ENCODE measurements at places on chromosomes 4 and X. TPM values are rescaled to one million over a fixed set of nuclear protein-coding genes. Genes with fewer than 3 reads are reported as not detected.

CLIC2 gene
- total RNA-seq, result 5.4 TPM

GRCh38 chr4:13706716-13707115, 79.2 kb upstream of the BOD1L1 start:
- H3K4me1 ChIP-seq, result peaks cover 11% of the 10 kb centered on the region
- no peaks in the 10 kb centered on the region for H3K27me3 ChIP-seq
- peak overlapping the region; percentile 58 for H3K27ac ChIP-seq
- no peak for DNase-seq
- H3K4me3 ChIP-seq, result no peak overlapping the region
- H3K36me3 ChIP-seq, result no peaks in the 10 kb centered on the region

DNA sequence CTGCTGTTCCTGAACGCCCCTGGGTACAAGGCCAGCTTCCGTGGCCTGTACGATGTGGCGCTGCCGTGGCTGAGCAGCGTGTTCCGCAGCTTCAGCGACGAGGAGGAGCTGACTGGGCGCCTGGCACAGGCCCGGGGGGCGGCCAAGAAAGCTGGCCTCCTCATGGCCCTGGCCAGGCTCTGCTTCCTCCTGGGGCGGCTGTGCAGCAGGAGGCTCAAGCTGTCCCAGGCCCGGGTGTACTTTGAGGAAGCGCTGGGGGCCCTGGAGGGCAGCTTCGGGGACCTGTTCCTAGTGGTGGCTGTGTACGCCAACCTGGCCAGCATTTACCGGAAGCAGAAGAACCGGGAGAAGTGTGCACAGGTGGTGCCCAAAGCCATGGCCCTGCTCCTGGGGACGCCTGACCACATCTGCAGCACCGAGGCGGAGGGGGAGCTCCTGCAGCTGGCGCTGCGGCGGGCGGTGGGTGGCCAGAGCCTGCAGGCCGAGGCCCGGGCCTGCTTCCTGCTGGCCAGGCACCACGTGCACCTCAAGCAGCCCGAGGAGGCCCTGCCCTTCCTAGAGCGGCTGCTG, 28.2 kb downstream of the SH3TC1 start:
- H3K4me1 ChIP-seq, result peaks cover 26% of the 10 kb centered on the region
- H3K4me3 ChIP-seq, result no peak overlapping the region
- H3K36me3 ChIP-seq, result peaks cover 16% of the 10 kb centered on the region
- no peaks in the 10 kb centered on the region for H3K27me3 ChIP-seq
- no peak overlapping the region for H3K27ac ChIP-seq

GRCh38 chr4:63460075-63460474, 949.2 kb downstream of the TECRL start:
- H3K4me3 ChIP-seq, result no peak overlapping the region
- H3K27me3 ChIP-seq, result no peaks in the 10 kb centered on the region
- no peak for DNase-seq
- H3K4me1 ChIP-seq, result no peaks in the 10 kb centered on the region
- H3K36me3 ChIP-seq, result no peaks in the 10 kb centered on the region

HEPH gene
- 2.3 TPM for total RNA-seq

CT45A2 gene
- total RNA-seq, result not detected

DNA sequence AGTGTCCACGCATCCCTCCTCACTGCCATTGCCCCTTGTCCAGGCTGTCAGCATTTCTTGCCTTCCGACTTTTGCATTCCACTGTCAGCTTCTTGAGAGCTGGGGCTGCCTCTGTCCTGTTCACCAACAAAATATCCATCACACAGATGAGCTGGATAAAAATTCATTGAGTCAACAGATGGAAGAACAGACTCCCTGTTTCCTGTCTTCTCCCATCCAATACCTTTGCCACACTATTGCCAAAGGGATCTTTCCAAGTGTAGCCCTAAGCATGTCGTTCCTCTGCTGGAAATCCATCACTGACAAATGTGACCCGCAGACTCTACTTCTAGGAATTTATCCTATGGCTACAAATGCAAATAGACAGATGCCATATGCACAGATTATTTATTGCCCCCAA, 78.0 kb upstream of the PJA1 start:
- H3K27me3 ChIP-seq, result no peaks in the 10 kb centered on the region
- no peak overlapping the region for H3K4me3 ChIP-seq
- no peaks in the 10 kb centered on the region for H3K36me3 ChIP-seq

GRCh38 chr4:123345935-123346300, 50.7 kb upstream of the SPRY1 start:
- no peaks in the 10 kb centered on the region for H3K27me3 ChIP-seq
- H3K36me3 ChIP-seq, result no peaks in the 10 kb centered on the region

GRCh38 chrX:149473966-149474365, 31.1 kb downstream of the IDS start:
- H3K27ac ChIP-seq, result no peak overlapping the region
- DNase-seq, result no peak
- H3K36me3 ChIP-seq, result no peaks in the 10 kb centered on the region
- H3K27me3 ChIP-seq, result no peaks in the 10 kb centered on the region
- H3K4me3 ChIP-seq, result no peak overlapping the region

- H3K36me3 ChIP-seq, result no peaks in the 10 kb centered on the region
- no peaks in the 10 kb centered on the region for H3K4me1 ChIP-seq
- no peak overlapping the region for H3K4me3 ChIP-seq
- no peaks in the 10 kb centered on the region for H3K27me3 ChIP-seq
- no peak overlapping the region for H3K27ac ChIP-seq
Measured at GRCh38 chr4:135371137-135371536, 1169.5 kb upstream of the PABPC4L start.

- peaks cover 28% of the 10 kb centered on the region for H3K4me1 ChIP-seq
- no peaks in the 10 kb centered on the region for H3K27me3 ChIP-seq
- H3K36me3 ChIP-seq, result no peaks in the 10 kb centered on the region
- H3K4me3 ChIP-seq, result peak overlapping the region; percentile 88
- H3K27ac ChIP-seq, result no peak overlapping the region
- DNase-seq, result peak; percentile 24
Measured at GRCh38 chr4:125316791-125317524, 2.2 kb downstream of the FAT4 start.

TMPRSS11A gene
- total RNA-seq, result not detected

GRCh38 chr4:182022909-182023308, 220.3 kb upstream of the TENM3 start:
- H3K4me3 ChIP-seq, result no peak overlapping the region
- H3K27me3 ChIP-seq, result no peaks in the 10 kb centered on the region

GRCh38 chr4:165294907-165295306, 32.6 kb upstream of the MSMO1 start:
- no peaks in the 10 kb centered on the region for H3K27me3 ChIP-seq
- peaks cover 8% of the 10 kb centered on the region for H3K4me1 ChIP-seq
- H3K27ac ChIP-seq, result peak overlapping the region; percentile 1
- H3K4me3 ChIP-seq, result no peak overlapping the region

NAT8L gene
- total RNA-seq, result 18.8 TPM

DNA sequence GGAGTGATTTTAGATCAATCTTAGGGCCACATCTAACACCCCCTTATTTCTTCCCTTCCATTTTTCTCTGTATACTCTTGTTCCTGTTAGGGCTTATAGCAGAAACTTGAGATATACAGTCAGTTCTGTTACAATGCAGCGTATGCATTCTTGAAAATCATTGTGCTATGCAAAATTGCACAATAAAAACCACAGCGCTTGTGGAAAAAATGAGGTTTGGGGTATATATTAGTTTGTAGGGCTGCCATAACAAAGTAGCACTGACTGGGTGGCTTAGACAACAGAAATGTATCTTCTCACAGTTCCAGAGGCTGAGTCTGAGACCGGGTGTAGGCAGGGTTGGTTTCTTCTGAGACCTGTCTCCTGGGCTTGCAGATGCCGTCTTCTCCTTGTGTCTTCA, 59.0 kb downstream of the WWC2 start:
- H3K4me3 ChIP-seq, result no peak overlapping the region
- no peaks in the 10 kb centered on the region for H3K27me3 ChIP-seq
- DNase-seq, result no peak
- H3K4me1 ChIP-seq, result peaks cover 18% of the 10 kb centered on the region
- no peaks in the 10 kb centered on the region for H3K36me3 ChIP-seq

MID2 gene
- 8.8 TPM for total RNA-seq

GRCh38 chr4:153480704-153481103, 14.5 kb downstream of the TMEM131L start:
- peaks cover 18% of the 10 kb centered on the region for H3K4me1 ChIP-seq
- H3K4me3 ChIP-seq, result no peak overlapping the region
- DNase-seq, result no peak
- no peaks in the 10 kb centered on the region for H3K27me3 ChIP-seq
- no peak overlapping the region for H3K27ac ChIP-seq
- H3K36me3 ChIP-seq, result peaks cover 6% of the 10 kb centered on the region

DNA sequence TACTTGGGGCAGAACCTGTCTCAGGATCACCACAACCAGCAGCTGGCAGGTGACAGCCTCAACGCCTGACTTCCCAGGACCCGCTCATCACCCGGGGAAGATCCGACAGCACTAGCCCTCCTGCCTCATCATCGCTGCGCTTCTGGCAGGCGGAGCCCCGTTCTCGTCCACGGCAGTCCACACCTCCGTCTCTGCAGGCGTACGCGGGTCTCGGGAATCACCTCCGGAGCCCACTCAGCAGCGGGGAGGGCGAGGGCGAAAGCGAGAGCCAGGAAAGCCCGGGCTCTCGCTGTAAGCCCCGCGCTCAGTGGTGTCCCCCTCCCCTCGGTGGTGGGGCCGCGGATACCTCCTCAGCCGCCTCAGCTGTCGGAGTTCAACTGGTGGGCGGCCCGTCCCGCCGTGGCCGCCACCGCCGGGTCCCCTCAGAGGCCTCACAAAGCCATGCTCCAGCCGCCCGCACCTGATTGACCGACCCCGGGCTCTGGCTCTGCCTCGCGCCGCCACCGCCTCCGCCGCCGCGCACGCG, 518 bp upstream of the CNKSR2 start:
- no peak overlapping the region for H3K27ac ChIP-seq
- H3K27me3 ChIP-seq, result no peaks in the 10 kb centered on the region
- peak overlapping the region; percentile 27 for H3K4me3 ChIP-seq

GRCh38 chr4:143260750-143261149, 75.9 kb upstream of the GAB1 start:
- no peaks in the 10 kb centered on the region for H3K4me1 ChIP-seq
- no peak for DNase-seq
- H3K36me3 ChIP-seq, result no peaks in the 10 kb centered on the region

DNA sequence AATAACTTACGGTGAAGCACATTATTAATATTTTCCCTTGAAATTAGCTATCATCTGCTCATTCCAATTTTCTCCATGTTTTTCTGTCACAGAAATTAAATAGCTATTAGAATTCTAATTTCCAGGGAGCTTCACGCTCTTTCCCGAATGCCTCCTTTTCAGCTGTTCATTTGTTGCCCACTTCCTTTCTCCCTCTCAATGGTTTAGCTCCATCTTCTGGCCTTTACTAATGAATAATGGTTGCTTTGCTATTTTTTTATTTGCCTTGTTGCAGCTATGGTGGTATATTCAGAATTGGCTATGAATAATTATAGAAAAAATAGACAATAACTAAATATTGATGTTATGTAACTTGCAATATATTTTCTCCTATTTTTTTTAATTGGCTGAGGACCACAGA, 70.5 kb downstream of the GRIA2 start:
- H3K4me3 ChIP-seq, result no peak overlapping the region
- H3K27me3 ChIP-seq, result no peaks in the 10 kb centered on the region
- no peaks in the 10 kb centered on the region for H3K36me3 ChIP-seq
- no peak overlapping the region for H3K27ac ChIP-seq
- DNase-seq, result no peak

GRCh38 chr4:4808086-4808485, 51.4 kb upstream of the MSX1 start:
- no peaks in the 10 kb centered on the region for H3K27me3 ChIP-seq
- H3K4me3 ChIP-seq, result no peak overlapping the region
- H3K27ac ChIP-seq, result no peak overlapping the region
- DNase-seq, result no peak
- no peaks in the 10 kb centered on the region for H3K4me1 ChIP-seq

Data from body of pancreas (tissue), 4 donors.